ENCODE measurements at places on chromosomes 1 and 21.

DNA sequence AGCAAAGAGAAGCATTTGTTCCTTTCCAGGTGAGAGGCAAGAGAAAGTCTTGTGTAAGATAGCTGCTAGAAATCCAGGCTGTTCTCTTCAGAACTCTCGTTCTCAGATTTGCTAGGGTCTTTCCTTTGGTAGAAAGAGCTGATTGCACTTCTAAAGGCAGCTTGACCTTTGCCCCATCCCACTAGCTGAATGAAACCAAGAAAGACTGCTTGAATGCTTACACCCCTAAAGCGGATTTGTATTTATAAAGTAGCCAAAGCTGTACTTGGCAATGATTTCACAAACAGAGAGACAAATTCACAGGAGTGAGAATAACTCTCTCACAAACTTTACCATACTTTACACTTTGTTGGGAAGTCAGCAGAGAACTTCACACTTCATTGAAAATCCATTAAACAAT lies 424.1 kb downstream of the TTLL7 start:
- DNase-seq, result no peak

- no peak for DNase-seq
These were observed 150.6 kb downstream of the CDC7 start for GRCh38 chr1:91651243-91651642.

DNA sequence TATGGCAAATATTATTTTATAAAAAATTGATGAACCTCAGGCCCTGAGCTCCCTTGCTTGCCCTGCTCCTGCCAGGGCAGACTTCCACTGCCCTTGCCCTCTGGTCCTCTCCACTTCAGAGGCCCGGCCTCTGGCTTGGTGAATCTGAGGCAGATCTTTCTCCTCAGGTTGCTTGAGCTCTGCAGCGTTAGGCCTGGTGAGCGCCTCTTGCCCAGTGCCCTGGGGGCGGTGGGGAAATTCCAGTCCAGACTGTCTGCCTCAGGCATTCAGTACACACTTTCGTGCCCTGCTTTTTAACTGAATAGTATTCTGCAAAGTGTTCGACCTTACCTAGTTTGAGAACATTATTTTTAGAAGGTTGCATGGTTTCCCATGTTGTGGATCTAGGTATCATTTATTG lies 98.2 kb downstream of the PCBP3 start:
- DNase-seq, result no peak

DNA sequence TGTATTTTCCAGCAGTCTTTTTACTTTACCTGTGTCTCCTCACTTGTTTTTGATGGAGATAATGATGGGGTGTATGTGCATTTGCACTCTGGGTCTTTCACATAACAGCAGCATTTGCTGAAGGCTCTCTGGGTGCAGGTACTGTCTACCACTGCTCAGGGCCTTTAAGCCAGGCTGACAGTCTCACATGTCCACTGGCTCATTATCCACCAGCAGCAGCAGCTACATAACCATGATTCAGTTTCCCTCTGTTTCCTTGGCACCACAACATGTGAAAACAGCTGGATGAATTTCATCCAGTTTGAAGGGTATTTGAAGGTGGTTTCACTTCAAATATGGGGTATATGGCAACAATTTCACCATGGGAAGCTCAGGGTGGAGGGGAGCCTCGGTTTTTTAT lies 41.2 kb upstream of the ROR1 start:
- DNase-seq, result no peak

DNA sequence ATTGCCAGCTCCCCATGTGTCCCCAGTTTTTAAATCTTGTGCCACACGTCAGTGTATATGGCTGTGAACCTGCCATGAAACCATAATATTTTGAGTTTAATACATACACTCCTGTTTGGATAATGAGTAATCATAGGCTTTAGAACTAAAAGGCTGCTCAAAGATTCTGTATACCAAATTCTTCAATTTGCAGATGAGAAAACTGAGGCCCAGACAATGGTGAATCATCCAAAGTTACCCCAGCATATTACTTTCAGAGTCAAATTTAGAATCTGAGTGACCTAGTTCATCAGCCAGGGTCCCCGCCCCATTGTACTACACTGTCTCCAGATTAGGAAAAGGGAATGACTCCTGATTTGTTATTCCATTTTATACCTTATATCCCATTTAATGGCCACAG lies 224.6 kb downstream of the FGGY start:
- no peak for DNase-seq

GRCh38 chr1:117535821-117536220 lies 70.0 kb upstream of the TENT5C start:
- DNase-seq, result no peak

DNA sequence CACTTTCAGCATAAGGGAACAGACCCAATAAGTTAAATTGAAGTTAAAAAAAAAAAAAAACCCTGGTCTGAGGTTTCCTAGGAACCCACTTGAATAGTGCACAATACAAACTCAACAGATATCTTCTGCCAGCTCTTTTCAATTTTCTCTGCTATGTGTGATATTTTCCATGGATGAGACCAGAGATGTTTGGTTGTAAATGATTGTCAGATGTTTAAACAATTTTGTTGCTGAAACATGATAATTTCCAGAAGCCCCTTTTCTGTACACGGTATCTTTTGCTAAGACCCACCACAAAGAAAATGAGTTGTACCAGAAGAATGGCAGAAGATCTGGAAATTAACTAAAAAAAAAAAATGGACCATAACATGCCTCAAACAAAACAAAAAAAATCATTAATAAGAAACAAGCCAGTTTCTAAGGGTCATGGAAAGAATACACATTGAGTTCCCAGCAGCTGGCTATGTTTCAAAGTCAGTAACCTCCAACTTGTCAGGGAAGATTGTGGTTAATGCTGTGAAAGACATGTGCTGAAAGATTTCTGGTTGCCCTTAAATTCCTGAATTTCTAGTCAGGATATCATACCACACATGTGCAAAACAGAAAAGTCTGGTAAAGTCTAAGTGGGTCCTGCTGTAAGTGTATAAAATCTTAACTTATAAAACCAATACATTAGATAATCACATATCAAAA lies 35.6 kb upstream of the MGST3 start:
- DNase-seq, result no peak

- no peak for DNase-seq
These were observed 77.0 kb downstream of the EPHB2 start for GRCh38 chr1:22787636-22788035.

DNA sequence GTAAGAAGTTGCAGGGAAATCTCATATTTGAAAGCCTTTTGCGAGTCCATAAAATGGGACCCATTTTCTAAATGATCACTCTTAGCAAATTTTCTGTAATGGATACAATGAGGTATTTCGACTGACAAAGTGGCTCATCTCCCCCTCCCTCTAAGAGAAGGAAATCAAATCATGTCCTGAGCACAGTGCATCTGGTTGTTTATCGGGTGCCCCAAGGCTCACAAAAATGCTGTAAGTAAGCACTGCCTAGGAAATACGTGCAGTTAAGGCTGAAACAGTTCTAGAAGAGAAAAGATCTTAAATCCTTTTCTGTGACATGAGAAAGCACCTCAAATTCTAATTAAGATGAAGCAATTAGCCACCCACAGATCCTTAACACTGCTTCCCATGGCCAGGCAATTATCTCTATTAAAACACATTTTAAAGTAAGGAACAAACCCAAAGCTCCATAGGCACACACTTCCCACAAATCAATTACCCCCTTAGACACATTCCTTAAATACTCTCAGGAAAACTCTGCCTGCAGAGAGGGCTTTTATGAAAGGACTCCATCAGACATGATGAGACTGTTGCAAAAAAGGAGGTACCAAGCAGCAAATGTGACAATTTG lies 216.3 kb downstream of the KCNH1 start:
- DNase-seq, result no peak

DNA sequence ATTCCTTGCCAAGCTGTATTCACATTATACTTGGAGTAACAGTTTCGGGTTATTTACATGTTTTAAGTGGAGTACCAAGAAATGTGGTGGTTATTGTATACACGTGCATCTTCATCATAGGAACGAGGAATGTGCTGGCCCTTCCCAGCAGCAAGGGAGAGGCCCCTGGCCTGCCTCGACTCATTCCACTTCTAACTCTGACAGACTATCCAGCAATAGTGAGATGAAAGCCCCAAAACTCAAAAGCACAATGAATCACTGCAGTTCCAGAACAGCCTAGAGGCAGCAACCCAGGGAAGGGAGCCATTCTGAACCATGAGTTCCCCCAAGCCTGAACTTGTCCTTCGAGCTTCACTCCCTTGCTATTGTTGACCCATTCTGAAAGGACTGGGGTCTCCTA lies 23.1 kb downstream of the FAM89A start:
- no peak for DNase-seq

GRCh38 chr1:245087723-245088122 lies 67.1 kb upstream of the KIF26B start:
- no peak for DNase-seq

DNA sequence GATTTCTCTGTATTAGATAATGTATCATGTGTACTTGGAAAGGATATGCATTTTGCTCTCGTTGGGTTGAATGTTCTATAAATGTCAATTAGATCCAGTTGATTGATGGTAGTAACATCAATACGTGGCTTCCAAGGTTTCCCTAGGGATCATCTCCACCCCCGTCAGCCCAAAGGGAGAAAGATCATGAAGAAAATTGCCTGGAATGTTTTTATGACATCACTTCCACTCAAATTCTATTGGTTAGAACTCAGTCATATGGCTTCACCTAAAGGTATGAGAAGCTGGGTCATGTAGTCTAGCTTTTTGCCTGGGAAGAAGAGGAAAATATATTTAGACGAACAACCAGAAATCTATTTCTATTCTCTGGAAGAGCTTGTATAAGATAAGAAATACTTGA lies at the start of gene C1orf185:
TSS of gene C1orf185 (plus strand) at position 253 of the 400 bp plus-strand sequence. CDS start at position 259, 6 bp downstream.
- no peak for DNase-seq

DNA sequence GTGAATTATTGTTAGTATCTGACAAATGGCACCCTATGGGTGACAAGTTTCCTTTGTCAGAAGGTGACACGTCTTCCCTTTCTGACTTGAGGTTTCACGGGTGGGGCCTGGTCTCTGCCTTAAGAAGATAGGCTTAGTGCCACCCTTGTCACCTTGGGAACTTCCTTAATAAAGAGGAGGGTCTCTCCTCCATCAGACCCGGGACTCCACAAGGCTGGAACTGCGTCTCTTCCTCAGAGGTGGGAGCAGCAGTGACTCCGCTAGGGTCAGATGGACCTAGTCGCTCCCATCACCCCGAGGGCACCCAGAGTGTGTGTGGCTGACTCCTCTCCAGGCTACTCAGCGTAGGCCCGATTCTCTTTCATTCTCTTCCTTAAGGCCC lies 774 bp upstream of the WDTC1 start:
- DNase-seq, result no peak

DNA sequence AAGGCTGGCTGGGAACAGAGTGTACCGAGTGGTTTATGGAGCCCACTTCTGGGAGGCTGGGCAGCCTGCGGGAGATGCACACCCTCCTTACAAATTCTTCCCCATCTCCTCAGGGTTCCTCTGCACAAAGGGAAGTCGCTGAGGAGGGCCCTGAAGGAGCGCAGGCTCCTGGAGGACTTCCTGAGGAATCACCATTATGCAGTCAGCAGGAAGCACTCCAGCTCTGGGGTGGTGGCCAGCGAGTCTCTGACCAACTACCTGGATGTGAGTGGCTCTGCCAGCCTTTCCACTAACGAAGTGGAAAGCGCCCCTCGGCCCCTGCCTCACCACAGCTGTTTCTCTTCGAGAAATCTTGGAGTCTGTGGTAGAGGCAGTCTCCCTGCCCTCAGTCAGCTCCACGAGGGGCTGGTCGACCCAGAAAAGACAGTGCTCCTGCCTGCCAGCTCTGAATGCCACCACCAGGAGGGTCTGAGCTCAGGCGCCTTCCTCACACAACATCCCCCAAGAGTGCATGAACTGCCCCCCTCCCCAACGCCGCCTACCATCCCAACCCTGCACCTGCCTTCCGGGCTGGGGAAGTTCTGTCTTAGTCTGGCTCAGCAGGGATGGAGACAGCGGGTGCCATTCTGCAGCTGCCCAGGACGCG lies 31.8 kb downstream of the PROK1 start:
- DNase-seq, result no peak

DNA sequence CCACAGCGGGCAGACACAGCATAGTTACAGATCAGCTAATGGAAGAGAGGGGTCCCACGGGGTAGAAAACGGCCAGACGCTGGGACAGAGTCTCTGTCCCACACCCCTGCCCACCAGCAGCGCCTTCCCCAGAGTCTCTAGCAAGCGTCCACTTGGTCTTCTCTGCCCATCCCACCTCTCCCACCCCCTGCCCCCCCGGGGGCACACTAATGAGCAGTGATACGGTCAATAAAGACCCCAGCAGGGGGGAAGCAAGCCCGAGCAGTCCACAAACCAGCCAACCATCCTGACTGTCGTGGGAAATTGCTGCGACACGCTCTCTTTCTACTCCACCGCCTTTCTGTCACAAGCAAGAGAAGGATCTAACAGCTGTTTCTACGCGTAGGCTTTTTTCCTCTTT lies 374.7 kb downstream of the NPHP4 start:
- no peak for DNase-seq

- DNase-seq, result no peak
These were observed 436.7 kb downstream of the NCAM2 start for GRCh38 chr21:21434944-21435343.

DNA sequence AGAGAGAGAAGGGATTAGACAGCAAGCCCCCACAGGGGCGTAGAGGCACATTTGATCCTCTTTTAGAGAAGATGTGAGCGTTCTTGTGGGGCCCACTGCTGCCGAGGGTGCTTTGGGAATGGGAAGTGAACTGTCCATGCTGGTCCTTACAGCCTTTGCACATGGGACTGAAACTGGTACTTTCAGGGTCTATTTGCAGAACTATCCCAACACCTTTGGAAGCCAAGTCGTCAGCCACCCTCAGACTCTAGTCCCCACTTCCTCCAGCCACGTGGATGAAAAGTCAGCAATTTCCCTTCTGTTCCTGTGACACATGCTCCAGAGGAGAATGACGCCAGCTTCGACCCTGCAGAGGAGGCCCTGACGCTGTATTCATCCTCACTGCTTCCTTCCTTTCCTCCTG lies 2.6 kb upstream of the RAB7B start:
- DNase-seq, result no peak

GRCh38 chr1:100512803-100513352 lies 25.1 kb upstream of the GPR88 start:
- no peak for DNase-seq

GRCh38 chr1:91876040-91876470 lies 9.9 kb downstream of the TGFBR3 start:
- no peak for DNase-seq

DNA sequence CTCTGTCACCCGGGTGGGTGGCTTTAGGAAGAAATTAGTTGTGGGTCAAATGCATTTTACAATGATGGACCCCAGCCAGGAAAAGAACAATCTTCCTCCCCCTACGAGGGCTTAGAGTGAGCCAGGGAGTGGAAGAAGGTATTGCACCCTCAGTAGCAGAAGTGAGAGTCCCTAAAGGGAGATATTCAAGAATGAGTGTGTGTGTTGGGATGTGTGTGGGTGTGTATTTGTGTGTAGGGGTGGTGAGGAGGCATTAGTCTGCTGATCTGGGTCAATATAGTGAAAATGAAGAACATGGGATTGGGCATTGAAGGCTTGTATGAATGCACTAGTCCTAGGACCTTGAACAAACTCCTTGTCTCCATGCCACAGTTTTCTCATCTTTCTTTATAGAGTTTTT lies 85.2 kb upstream of the RUNX1 start:
- DNase-seq, result no peak
